Activated CD4-positive, CD25-positive, alpha-beta regulatory T cell treated with anti-CD3 and anti-CD28 coated beads, Interleukin-2, amount 50 U/mL, for 16 hours (primary cell): ENCODE measurements at places on chromosomes 12 and 14.

DNA sequence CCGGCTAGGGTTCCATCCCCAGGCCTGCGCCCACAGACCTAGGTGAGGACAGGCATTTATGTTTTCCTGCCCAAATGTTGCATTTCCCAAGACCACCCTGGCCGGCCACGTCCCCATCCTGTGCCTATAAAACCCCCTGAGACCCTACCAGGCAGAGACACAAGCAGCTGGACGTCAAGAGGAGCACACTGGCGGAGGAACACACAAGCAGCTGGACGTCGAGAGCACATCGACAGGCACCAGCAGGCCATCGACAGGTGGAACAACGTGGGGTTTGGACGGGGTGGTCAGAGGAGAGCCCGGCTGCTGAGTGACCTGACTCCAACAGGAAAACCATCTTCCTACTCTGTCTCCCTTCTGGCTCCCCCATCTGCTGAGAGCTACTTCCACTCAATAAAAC lies 19.6 kb upstream of the LDHB start:
- DNase-seq, result no peak

GRCh38 chr14:40414386-40414785 lies 982.2 kb upstream of the FBXO33 start:
- DNase-seq, result no peak

- no peak for DNase-seq
Observed at GRCh38 chr12:22230280-22230794, 104.2 kb downstream of the ST8SIA1 start.

- no peak for DNase-seq
Observed at GRCh38 chr14:94360945-94361565, 27.3 kb downstream of the SERPINA1 start.

DNA sequence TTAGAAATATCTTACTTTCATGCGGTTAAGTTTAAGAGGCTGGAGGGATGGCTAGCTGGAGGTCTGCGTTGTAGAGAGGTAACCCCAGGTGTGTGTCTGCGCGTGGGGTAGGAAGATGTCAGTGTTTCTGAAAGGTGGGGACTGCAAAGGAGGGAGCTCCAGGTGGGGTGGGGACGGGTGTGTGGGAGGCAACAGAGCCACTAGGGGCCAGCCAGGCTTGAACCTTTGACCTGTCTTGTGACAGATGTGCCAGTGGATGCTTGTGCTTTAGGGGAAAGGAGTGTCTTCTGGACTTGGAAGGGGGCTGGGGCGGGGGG lies 841 bp downstream of the GLI1 start:
- DNase-seq, result no peak

GRCh38 chr12:39538679-39539104 lies 80.9 kb downstream of the ABCD2 start:
- DNase-seq, result no peak

DNA sequence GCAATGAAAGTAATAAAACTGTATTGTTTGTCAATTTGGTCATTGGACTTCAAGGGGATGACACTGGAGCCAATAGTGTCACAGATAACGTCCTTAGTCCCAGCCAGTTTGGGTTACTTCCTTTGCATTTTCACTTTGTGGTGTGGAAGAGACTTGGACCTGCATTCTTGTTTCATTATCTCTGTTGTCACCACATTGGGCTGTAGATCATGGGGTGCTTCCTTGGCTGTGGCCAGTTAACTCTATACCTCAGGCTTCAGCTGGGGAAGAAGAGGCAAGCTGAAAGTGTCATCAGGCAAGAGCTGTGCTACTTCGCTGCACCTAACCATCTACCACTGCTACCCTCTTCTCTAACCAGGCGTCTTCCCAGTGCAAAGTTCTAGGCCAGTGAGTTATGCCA lies 15.1 kb upstream of the CISTR start:
- no peak for DNase-seq

DNA sequence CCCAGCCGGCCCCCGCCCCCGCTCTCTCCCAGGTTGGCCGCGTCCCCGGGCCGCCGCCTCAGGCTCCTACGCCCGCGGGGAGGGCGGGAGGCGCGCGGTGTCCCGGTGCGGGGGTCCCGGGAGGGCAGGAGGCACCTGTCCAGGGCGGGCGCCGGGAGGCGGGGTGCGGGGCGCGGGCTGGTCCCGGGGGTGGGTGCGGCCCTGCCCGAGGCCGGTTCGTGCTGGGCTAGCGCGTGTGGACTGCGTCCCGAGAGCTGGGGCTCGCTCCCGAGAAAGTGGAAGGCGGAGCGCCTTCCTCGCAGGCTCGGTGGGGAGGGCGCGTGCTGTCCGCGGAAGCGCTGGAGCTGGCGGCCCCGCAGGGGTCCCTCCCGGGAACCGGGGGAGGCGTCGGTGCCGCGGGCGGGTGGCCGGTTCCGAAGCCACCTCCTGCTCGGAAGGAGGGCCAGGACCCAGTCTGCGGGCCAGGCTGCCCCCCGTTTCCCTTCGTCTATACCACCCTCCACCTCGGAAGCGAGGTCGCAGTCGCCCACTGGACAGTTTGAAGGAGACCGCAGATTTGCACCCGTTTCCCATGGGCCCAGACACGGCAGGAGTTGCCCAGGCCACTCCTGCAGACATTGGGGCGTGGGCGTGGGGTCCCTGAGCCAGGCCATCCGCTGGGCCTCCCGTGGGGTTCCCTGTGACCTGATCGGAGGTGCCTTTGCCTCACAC lies 636 bp downstream of the ZFYVE21 start:
- DNase-seq, result no peak

DNA sequence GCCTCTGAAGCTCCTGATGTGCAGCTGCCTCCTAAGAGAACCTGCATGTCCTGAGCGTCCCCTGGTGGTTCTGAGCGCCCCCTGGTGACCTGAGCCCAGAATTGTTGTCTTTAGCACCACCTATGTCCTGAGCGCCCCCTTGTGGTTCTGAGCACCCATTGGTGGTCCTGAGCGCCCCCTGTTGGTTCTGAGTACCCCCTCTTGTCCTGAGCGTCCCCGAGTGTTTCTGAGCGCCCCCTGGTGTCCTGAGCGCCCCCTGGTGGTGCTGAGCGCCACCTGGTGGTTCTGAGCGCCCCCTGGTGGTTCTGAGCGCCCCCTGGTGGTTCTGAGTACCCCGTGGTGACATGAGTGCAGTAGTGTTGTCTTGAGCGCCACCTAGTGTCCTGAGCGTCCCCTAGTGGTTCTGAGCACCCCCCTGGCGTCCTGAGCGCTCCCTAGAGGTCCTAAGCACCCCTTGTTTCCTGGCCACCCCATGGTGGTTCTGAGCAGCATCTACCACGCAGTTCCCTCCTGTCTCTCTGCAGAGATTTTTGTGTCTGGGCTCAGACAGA lies 782.5 kb downstream of the TMEM121 start:
- peak; percentile 48 for DNase-seq

DNA sequence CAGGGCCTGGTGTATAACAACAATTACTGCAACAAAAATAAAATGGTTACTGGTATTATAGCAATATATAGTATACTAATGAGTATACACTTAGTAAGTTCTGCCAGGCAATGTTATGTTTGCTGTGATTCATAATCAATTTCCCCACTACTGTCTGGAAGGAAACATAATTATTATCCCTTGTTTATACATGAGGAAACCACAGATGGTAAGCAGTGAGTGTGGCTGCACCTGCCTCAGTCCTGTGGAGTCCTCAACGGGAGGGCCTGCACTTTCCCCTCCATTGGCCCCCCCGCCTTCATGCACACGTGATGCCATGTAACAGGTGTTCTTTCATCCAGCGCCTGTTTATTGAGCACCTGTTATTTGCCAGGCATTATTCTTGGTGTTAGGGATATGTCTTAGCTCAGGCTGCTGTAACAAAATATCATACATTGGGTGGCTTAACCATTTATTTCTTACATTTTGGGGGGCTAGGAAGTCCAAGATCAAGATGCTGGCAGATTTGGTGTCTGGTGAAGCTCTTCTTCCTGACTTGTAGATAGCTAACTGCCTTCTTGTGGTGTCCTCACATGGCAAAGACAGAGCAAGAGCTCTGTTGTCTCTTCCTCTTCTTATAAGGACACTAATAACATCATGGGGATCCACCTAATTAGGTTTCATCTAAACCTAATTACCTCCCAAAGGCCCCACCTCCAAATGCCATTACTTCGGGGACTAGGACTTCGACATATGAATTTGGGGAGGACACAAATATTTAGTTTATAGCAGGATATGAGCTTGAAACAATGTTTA lies 59.5 kb upstream of the CHGA start:
- no peak for DNase-seq

DNA sequence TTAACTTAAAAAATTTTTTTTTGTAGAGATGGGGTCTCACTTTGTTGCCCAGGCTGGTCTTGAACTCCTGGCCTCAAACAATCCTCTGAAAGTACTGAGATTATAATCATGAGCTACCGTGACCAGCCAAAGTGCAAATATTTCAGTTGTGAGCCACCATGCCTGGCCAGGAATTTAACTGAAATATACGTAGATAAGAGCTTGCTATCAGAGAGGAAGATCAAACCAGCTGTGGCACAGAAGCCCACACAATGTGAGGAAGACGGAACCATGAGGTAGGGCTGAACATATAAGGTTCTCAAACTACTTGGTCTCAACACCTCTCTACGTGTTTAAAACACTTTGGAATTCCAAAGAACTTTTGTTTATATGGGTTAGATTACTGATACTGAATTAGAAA lies 29.1 kb downstream of the ATG14 start:
- no peak for DNase-seq

DNA sequence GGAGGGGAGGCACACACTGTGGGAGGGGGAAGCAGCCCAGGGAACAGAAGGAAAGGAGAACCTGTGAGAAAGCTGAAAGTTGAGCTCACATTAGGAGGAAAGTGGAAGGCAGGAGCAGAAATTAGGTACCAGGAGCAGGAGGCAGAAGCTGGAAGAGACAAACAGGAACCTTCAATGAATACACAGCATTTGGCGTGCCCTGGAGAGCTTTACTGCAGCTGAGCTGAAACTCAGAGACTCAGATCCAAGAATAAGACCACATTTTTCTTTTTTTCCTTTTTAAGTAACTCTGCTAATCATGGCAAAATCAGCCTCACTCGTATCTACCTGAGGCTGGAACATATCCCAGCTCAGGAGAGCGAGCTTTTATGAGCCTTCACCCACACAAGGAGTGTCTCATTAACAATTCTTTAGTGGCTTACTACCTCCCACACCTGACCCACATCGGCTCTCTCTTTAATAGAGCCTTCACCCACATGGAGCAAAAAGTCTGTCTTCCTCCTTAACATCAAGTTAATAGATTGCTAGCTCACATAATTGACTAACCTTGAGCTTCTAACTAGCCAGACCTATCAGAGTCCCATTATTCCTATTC lies 18.2 kb upstream of the CERS5 start:
- no peak for DNase-seq
